ENCODE measurements at places on chromosomes 4 and X. TPM values are rescaled to one million over a fixed set of nuclear protein-coding genes. Genes with fewer than 3 reads are reported as not detected.

Gene XPNPEP2
- total RNA-seq = 0.93 TPM

DNA sequence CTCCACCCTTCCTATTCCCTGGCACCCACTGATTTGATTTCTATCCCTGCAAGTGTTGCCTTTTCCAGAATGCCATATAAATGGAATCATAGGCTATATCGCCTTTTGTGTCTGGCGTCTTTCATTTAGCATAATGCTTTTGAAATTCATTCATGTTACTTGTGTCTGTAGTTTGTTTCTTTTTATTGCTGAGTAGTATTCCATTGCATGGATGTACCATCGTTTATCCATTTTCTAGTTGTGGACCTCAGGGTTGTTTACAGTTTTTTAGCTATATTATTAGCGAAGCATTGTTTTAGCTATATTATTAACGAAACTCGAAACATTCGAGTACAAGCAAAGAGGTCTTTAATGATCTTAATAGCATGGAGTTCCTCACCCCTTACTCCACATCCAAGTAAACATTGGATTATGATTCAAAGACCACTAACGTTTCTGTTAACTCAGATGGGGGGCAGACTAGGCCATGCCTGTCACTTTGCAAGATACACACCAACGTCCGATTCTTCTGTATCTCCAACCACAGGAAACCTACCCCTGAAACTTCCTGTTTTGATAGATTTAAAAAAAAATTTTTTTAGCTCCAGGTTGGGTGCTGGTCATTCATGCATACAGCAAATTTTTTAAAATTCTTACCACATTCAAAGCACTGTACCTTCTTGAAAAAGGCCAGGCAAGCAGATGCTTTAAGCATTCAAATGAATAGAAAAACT is 1.1 kb downstream of the DCK start:
- DNase-seq = no peak

- DNase-seq = no peak
Observed at GRCh38 chrX:117327373-117327772, 789.2 kb downstream of the KLHL13 start.

Gene VCX3A
- not detected for total RNA-seq

Gene ADGRG2
- total RNA-seq = 1.8 TPM

All from upper lobe of right lung (tissue), 1 donor.